Right atrium auricular region (tissue), 2 donors: ENCODE measurements at places on chromosomes 12 and 14.

GRCh38 chr14:57834961-57835360 lies 30.9 kb downstream of the SLC35F4 start:
- DNase-seq, result no peak

GRCh38 chr12:131458048-131458374 lies 252.9 kb upstream of the SFSWAP start:
- DNase-seq, result no peak

GRCh38 chr12:55072083-55072482 lies 52.3 kb downstream of the NEUROD4 start:
- no peak for DNase-seq

- no peak for DNase-seq
Measured at GRCh38 chr14:76715511-76716081, 45.7 kb upstream of the VASH1 start.

DNA sequence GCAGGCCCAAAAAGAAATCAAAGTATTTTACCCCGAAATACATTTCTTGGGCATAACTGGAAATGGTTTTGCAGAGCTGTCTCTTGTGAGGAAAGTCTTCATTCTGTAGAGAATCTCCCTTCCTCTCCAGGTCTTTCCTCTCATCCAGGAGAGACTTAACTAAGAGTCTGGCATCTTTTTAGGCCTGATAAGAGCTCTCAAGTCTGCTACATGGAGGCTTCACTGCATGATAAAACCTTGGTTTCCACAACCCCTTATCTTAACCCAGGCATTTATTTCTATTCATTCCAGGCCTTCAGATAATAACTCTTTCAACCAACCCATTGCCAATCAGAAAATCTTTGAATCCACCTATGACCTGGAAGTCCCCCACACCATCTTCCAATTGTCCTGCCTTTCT lies 41.1 kb upstream of the LRRK2 start:
- no peak for DNase-seq

GRCh38 chr14:77812028-77812427 lies 12.1 kb downstream of the ADCK1 start:
- no peak for DNase-seq

GRCh38 chr12:49037111-49037946 lies 18.8 kb upstream of the PRKAG1 start:
- no peak for DNase-seq

DNA sequence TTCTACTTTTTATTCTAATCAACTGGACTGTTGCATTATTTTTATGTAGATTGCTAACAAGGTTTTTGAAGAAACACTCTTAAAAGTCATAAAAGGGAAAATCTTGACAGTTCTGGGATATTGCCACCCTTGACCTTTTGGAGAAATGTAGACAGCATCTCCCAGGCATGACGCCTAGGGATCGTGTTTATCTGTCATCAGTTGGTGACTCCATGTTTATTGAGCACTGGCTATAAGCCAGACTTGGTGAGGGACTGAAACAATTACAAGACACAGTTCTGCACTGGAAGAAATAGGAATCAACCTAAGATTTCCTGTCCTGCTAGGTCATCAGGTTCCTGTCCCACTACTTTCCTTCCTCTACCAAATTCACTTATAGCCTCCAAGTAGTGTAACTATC lies 34.5 kb downstream of the HMGA2 start:
- DNase-seq, result no peak

DNA sequence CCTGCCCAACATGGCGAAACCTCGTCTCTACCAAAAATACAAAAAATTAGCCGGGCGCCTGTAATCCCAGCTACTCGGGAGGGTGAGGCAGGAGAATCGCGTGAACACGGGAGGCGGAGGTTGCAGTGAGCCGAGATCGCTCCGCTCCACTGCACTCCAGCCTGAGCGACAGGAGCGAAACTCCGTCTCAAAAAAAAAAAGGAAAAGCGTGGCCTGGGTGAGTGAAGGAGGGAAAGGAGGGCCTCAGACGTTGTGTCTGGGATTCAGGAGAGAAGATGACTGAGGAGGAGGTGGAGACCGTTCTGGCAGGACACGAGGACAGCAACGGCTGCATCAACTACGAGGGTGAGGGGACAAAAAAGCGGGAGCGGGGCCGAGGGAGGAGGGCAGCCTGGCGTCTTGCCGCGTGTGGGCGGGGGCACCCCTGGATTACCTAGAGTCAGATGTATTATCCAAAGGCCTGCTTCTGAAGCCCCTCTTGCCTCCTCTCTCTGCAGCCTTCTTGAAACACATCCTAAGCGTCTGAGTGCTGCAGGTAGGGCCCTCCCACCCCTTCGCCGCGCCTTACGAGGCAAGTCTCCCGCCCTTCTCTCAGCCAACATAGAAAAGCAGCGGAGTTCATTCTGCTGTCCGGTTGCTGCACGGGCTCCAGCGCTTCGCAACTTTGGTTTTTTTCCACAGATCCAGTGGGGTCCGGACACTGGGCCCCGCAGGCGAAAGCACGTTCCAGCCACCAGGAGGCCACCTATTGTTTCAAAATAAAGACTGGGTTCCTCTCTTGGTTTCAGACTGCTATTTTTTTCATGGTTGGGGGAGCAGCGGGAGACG lies 744 bp upstream of the MYL6 start:
- peak; percentile 84 for DNase-seq

- DNase-seq, result no peak
Measured at GRCh38 chr14:104171895-104172294, 33.5 kb downstream of the KIF26A start.

DNA sequence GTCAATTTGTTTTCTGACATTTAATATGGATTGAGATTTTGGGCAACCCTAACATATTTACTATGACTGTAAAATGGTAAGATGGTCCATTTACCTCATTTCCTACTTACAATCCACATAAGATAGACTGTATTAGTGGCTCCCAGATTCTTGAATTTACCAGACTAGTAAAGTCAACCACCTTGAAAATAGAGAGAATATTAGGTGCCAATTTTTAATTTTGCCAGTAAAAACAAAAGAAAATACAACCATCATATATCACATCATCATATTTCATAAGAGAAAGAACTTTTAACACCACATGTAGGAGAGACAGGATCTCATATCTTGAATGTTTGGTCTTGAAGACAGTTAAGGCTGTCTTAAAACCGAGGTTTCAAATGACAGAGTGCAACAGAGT lies 7.7 kb upstream of the FBLN5 start:
- no peak for DNase-seq

DNA sequence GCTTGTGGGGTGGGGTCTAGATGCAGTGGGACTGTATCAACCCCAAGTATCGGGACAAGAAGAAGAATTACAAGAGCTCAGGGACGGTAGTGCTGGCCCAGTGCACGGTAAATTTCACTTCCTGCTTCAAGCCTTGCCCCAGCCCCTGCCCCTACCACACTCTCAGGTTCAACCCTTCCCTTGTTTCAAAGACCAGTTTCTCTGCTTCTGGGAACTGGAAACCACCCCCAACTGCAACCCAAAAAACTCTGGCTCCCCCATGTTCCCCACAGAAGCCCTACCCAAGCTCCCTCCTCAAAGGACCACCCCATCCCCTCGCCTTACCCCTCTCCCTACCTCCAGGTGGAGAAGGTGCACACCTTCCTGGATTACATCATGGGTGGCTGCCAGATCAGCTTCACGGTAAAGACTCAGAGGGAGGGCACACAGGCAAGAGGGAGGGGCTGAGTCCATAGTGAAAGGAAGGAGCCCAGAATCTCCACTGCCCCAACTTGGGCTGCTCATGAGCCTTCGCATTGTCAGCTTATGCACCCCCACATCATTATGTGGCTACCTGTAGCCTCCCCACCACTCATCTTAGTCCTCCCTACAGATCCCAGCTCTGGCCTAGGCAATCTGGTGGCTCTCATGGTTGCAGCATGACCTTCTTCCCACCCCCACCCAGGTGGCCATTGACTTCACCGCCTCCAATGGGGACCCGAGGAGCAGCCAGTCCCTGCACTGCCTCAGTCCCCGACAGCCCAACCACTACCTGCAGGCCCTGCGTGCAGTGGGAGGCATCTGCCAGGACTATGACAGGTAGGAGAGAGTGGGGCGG lies 4.3 kb downstream of the CPNE6 start:
- DNase-seq, result no peak

DNA sequence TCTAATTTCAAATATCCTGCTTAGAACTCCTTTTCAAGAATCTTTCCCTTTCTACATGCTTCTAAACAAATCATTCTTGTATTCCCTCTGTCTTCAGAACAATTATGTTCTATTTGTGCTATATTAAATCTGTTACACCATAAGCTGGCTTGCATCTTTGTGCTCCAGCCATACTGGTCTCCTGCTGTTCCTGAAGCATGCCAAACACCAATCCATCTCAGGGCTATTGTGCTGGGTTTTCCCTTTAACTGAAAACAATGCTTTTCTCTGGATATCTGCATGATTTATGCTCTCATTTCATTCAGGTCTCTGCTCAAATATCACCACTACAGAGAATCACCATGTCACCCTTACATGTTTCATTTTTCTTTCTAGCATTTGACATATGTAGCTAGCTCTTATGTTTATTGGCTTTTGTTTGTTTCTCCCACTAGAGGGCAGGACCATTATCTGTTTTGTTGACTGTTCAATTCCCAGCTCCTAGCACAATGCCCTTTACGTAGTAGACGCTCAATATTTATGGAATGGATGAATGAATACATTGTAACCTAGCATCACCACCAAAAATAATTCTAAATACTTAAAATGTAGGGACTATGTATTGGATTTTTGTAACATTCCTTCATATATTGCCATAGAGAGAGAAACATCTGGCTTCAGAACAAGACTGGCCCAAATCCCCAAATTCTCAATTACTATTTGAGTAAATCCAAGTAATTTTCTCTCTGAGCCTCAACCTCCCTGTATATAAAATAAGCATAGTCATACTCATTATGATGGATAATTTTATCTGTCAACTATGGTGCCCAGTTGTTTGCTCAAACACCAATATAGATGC lies 302.0 kb upstream of the SYT1 start:
- no peak for DNase-seq

GRCh38 chr12:28065889-28066630 lies 93.5 kb upstream of the PTHLH start:
- DNase-seq, result no peak
